NCI-H2081 (cell line): ENCODE measurements at places on chromosomes 12 and 14.
A peak's percentile ranks its signal among the peaks of the same experiment; 100 is the strongest.

GRCh38 chr12:77488041-77488620 is 342.6 kb upstream of the NAV3 start:
- DNase-seq, result no peak

GRCh38 chr12:109656743-109657142 is 56.9 kb upstream of the FAM222A start:
- no peak for DNase-seq

DNA sequence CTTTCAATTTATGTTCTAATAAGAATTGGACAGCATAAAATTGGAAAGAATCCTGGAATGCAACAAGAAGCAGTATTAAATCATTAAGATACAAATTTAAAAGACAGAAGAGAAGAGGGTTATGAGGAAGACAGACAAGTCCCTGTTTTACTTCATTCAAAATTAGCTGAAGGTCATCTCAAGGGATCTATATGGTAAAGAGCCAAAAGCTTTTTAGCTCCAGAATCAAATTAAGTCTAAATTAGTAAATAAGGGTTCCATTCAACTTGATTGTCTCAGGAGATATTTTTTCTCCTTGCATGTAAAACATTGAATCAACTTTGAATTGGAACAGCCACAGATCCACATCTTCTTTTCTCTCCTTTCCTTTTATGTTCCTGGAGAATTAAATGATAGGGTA is 7.6 kb downstream of the CCDC196 start:
- no peak for DNase-seq

DNA sequence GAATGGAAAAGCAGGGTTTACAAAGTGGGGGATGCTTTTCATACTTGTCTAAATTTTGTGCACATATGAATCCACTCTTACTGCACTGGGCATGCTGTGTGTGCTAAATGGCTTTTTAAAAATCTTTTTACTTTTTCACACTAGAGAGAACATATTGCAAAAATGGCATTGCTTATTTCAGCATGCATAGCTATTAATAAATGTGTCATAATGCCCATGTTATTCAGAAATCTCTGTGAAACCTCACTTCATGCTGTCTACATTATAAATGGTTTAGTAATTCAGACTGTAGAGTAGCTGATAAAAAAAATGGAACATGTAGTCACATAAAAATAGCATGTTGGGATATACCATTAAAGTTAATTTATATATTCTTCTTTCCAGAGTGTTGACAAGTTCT is 593.8 kb downstream of the RPL10L start:
- DNase-seq, result no peak

DNA sequence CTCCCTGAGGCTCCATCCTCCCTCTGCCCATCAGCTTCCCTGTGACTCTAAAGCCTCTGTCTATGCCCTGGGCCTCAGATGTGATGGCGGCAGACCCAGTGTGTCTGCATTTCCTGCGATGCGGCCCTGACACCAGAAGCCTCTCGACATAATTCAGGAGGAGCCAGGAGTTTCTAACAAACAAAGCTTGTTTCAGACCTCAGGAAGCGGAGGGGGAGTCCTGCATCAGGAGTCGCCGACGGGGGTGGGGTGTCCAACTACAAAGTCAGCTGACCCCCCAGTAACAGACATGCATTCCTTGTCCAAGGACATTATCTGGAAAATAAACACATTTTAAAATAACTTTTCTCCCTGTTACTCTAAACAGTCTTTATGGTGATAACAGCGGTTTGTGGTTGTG is 167.5 kb downstream of the DPF3 start:
- DNase-seq, result no peak

GRCh38 chr12:2453076-2453760 is 341.6 kb upstream of the FKBP4 start:
- no peak for DNase-seq

DNA sequence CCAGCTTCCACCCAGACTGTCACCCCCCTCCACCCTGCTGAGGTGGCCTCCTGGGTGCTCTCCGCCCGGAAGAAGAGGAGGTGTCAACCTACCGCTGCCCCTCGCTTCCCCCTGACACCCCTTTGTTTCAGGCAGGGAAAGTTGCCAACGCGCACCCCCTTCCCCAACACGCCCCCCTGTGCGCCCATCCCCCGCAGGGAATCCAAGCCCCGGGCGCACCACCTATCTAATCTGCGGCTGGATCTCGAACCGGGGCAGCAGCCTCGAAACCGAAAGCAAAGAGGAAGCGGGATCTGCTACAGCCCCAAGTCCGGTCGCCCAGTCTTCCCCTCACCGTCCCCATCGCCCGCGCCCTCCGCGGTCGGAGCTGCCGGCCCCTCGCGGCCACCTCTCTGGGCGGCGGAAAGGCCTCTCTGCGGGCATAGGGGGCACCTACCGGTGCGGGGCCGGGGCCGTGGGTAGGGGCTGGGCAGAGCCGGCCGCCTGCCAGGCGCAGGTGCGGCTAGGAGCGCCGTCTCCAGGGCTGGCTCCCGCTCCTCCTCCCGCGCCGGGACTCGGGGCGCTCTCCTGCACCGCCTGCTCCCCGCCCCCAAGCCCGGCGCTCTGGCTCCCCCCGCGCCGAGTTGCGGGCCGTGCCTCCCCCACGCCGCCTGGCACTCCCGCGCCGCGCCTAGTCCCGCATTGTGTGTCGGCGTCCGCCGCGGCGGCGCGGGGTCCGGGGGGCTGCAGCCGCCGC is 18.3 kb upstream of the PLEKHH1 start:
- DNase-seq, result peak; percentile 5

- DNase-seq, result no peak
These were observed 19.3 kb upstream of the SERPINA6 start for GRCh38 chr14:94342334-94342934.

- no peak for DNase-seq
These were observed 155.4 kb downstream of the TMX1 start for GRCh38 chr14:51395361-51395849.

DNA sequence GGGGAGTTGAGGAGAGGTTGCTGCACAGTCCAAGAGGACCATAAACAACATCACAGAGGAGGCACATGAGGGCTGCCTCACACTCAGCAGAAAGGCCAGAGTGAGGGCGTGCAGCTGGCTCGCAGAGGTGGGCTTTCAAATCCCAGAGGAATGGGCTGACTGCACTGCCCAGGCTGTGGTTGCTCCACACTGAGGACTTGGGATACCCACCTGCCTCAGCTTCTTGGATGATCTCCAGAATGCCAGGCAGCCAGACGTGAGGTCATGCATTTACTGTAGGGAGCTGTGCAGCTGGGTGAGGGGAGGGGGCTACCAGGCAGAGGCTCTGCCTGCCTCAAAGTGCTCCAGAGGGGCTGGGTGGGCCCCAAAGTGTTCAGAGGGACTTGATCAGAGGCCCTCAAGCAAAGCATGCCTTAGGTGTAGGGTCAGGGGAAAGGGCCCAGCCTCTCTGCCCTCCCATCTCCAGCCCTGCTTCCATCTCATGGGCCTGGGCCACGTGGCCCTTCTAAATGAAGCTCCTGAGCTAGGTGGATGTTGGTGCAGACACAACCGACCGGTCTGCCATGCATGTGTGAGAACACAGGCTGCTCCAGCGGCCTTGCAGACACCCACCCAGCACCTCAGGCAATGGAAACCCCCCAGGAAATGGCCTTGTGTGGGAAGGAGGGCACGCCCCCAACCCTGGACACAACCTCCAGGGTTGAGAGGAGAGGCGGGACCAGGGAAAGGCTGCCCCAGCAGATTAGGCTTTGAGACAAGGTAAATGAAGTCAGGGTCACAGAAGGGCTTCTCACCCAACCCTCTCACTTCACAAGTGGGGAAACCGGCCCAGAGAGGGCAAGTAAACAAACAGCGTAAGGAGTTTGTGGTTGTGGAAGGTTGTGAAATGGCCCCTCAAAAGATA is 90.8 kb downstream of the NTF3 start:
- no peak for DNase-seq

DNA sequence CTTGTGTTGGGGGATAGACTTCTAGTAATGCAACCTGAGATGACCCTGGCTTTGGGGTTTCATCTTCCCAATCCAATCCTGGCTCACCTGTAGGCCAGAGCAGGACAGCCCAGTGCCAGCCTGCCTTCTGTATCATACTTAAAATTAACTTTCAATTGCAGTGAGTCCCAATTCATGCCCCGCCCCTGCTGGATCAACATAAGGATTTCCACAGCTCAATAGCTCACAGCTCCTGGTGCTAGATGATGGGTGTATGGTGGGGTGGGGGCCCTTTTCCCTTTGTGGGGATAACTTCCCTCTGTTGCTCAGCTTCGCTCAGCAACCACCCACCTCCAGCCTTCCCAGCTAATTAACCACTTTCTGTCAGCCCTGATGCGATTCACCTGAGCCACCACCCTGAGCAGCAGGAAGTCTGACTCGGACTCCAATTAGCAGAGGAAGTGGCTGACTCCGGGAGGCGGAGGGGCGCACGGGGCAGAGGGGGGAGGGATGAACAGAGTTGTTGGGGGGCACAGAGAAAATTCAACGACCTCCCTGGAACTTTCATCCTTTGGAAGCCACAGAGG is 24.3 kb upstream of the CHGA start:
- DNase-seq, result no peak

- no peak for DNase-seq
These were observed 98.9 kb downstream of the RPS29 start for GRCh38 chr14:49487238-49487637.
